ENCODE measurements at places on chromosomes 1 and 21. TPM values are rescaled to one million over a fixed set of nuclear protein-coding genes. Genes with fewer than 3 reads are reported as not detected.

DNA sequence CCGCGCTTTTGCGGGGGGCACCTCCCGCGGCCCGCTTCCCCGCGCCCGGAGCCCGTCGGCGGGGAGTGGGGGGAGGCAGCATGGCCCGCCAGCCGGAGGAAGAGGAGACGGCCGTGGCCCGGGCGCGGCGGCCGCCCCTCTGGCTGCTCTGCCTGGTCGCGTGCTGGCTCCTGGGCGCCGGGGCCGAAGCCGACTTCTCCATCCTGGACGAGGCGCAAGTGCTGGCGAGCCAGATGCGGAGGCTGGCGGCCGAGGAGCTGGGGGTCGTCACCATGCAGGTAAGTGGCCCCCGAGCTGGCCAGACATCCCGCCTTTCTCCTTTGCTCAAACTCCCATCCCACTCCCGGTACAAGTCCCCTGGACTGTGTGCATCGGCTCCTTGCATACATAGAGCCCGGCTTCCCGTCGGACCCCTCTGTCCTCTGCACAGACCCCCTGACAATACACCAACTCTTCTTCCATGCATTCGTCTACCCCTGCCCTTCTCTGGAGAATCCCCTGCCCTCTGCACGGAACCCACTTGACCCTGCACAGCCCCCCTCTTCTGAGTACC is 812 bp downstream of the CACHD1 start:
- peak; percentile 9 for ATAC-seq

DNA sequence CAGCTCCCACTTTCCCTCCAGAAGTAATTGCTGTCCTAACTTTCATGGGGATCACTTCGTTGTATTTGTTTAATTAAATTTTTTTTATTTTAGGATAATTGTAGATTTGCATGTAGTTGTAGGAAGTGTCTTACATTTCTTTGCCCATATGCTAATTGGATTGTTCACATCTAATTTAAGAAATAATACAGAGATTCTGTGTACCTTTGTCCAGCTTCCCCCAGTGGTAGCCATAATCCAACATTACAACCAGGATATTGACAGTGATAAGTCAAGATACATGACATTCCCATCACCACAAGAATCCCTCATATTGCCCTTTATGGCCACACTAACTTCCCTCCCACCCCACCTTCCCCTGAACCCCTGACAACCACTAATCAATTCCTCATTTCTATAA is 136.6 kb downstream of the PRDM2 start:
- no peak for ATAC-seq

DNA sequence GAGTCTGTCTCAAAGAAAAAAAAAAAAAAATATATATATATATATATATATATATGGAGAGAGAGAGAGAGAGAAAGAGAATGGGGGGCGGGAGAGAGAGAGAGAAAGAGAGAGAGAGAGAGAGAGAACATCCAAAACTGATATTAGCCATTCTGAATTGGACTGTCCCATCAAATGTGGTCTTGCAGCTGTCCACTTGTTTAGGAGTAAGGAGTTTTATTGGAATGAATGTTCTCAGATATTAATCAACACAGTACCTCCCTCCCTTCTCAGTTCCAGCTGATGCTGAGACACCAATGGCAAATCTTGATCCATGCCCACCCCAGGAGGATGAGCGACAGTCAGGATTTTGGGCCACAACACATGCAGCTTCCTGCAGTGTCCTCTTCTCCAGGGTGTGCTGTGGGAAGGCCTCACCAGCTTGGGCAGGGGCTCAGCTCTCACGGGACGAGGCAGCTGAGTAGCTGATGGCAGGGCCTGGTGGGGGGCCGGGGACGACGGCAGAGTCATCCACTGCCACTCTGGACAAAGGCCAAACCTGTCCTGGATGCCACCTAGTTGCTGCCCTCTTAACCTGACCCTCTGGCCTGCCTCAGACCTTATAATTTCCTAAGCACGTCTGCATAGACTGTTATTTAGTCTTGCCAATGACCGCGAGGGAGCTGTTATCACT is 9.3 kb upstream of the CLDN14 start:
- no peak for ATAC-seq

The TNFRSF4 gene
- 0.36 TPM for total RNA-seq

DNA sequence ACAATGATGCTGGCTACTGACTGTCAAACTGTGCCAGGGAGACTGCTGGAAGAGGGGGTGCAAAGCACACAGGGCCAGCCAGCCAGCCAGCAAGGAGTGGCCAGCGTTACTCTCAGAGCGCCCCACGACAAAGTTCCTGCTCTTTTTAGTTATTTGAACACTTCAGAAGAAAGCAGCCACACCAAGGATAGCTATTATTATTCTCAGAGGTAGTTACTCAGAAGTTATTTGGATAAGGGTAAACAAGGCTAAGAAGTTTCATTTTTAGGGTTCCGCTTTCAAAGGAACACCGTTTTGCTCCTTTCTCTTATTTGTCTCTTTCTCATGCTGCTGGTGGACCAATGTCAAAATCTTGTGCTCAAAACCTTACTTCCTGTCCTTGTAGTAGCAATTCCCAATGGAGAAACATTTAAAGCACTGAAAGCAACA is 59.9 kb downstream of the VANGL2 start:
- no peak for ATAC-seq

DNA sequence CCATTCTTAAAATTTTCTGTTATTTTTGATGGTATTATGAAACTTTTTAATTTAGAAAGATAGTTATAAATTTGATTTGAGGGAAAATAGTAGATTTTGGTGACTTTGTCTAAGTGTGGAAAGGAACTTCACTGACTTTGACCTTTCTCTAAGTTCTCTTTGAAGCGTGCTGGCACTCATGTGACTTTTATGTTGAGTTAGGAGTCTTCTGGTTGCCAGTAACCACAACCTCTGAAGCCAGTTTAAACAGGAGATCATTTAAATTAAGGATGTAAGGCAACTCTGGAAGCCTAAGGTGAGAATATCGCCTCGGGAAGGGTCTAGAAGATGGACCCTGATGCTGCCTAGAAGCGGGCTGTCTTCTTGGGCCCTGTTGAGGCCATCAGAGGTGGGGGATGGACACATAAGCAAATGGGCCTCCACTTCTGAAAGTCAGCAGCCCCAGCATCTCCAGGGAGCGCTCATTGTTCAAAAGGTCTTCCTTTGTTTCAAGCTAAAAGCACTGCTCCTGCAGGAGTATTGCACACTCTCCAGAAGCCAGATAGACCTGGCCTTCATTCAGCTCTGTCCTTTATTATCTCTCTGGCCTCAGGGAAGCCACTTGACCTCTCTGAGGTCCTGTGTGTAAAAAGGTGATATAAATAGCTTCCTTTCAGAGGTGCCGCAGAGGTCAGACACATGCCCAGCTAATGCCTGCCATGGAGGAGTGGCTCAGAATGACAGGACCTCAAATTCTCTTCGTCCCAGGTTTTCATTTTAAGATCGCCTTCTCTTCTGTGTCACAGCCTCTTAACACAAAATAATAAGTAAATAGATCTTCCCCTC is 5.1 kb upstream of the RCAN1 start:
- ATAC-seq, result no peak
